ENCODE measurements at places on chromosomes 1 and 21.

GRCh38 chr1:236497908-236498307, 25.9 kb upstream of the LGALS8 start:
- DNase-seq, result no peak

- DNase-seq, result peak; percentile 20
These were observed 4.5 kb downstream of the PLA2G2A start for GRCh38 chr1:19974822-19975416.

GRCh38 chr1:192592981-192593708, 17.6 kb downstream of the RGS1 start:
- no peak for DNase-seq

DNA sequence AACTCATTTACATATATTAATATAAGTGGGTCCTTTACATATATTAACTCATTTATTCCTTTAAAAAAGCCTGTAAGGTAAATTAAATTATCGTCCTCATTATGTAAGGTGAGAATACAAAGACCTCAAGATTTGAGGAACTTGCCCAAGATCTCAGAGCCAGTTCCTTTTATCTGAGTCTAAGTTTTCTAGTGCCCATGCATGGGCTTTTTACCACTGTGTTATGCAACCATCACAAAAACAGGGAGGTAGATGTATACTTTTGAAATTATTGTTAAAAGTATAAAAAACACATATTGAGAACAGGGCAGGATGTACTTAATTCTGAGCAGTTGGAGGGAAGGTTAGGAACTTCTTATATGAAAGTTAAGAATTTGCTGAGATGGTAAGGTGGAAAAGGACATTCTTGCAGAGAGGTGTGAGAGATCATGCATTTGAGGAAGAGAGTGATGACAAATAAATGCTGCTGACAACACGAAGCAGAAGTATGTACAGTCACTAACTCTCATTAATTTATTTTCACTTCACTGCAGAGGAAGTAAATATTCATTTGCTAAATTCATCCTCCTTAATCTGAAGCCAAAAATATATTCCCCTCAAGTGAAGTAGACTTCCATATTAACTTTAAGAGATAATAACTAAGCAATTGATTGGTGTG, 28.9 kb upstream of the LYPLAL1 start:
- DNase-seq, result no peak

DNA sequence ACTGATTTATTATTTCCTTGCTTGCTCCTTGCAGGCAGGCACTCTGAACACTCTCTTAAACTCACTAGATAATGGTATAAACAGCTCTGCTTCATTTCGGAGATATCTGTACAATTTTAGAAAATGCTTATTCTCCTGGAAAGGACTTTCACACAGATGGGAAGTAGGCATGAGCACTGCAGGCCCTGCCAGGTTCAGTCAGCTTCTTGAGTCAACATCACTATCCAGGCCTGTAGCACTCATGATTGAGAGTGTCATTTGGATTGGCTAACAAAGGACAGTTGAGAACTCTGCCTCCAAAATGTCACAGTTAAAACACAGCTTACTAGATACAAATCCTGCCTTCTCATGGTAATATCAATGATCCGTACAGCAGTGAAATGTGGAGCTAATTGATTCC, 181.9 kb downstream of the CYYR1 start:
- no peak for DNase-seq

DNA sequence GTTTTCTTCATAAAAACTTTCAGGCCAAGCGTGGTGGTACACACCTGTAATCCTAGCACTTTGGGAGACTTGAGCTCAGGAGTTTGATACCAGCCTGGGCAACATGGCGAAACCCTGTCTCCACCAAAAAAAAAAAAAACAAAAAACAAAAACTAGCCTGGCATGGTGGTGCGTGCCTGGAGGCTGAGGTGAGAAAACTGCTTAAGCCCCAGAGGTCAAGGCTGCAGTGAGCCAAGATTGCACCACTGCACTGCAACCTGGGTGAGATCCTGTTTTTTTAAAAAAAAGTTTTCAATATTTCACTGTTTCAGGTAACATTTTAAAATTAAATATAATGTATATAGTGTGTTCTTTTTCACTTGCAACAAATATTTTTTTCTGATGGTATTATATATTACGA, 13.5 kb upstream of the B3GALT2 start:
- no peak for DNase-seq

DNA sequence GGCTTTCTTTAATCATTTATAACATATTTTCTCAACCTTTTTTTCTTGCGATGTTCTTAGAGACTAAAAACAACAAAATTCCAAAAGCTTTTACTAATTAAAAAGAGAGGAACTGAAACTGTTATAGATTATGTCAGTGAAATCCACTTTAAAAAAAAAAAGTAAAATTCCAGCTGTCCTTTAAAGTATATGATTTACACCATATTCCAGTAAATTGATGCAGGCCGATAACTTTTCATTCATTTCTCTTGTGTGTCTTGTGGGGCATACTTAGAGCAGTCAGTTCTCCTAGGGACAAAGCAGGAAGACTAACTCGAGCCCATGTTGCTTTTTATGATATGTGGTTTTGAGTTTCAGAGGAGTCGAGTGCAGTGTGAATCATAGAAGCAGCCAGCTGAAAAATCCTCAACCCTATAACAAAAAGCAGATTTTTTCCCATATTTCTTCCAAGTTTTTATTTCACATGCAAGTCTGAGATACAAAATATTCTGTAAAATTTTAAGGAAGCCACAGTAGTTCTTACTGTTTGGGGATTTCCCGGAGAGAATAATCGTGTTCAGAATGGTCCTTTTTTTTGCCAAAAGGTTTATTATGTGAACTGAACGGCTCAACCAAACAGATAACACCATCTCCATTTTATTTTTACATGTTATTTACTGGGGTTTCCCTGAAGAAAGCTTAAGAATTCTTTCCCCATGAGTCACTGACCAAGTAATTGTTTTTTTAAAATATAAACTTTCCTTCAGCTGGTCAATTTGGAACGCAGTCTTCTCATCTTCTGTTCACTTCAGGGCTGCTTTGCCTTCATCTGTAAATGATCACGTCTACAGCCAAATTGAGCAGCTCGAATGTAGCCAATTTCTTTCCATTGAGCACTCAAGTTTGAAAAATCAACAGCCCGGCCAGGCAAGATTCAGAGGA, 77.0 kb upstream of the C1orf105 start:
- DNase-seq, result peak; percentile 69

DNA sequence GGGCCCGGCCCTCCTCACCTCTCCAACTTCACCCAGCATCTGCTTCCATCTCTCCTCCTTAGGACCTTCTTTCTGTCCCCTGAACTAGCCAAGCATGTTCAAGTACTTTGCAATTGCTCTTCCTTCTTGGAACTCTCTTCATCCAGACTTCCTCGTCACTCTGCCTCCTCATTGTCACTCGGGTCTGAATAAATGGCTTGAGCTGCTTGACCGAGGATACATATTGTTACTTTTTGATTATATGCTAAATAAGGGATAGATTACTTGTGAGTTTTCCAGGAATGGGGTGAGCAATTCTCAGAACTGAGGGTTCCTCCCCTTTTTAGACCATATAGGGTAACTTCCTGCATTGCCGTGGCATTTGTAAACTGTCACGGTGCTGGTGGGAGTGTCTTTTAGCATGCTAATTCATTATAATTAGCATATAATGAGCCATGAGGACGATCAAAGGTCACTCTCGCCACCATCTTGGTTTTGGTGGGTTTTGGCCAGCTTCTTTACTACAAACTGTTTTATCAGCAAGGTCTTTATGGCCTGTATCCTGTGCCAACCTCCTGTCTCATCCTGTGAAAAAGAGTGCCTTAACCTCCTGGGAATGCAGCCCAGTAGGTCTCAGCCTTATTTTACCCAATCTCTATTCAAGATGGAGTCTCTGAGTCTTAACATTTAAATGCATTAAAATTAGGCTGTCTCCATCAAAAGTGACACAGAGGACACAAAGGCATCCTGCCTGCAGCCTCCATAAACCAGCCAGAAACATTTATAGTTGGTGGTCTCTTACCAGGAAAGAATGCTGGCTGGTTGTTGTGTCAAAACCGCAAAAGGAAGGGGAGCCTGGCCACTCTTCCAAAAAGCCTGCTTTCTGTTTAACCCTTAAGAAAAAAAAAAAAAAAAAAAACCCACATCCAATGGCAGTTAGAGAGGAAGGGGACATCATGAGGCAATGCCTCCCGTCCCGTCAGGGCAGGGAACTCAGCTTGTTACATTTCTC, 179.3 kb downstream of the KAZN start:
- DNase-seq, result no peak

GRCh38 chr1:6511561-6512244, 20.2 kb upstream of the PLEKHG5 start:
- no peak for DNase-seq

- DNase-seq, result peak; percentile 1
These were observed 44.1 kb upstream of the ARHGEF16 start for GRCh38 chr1:3410142-3410925.

- DNase-seq, result no peak
These were observed 81.0 kb downstream of the MAN1C1 start for GRCh38 chr1:25697435-25698217.

GRCh38 chr1:101128211-101128727, 102.7 kb upstream of the DPH5 start:
- DNase-seq, result no peak

GRCh38 chr1:6935361-6935883, 150.2 kb downstream of the CAMTA1 start:
- no peak for DNase-seq

DNA sequence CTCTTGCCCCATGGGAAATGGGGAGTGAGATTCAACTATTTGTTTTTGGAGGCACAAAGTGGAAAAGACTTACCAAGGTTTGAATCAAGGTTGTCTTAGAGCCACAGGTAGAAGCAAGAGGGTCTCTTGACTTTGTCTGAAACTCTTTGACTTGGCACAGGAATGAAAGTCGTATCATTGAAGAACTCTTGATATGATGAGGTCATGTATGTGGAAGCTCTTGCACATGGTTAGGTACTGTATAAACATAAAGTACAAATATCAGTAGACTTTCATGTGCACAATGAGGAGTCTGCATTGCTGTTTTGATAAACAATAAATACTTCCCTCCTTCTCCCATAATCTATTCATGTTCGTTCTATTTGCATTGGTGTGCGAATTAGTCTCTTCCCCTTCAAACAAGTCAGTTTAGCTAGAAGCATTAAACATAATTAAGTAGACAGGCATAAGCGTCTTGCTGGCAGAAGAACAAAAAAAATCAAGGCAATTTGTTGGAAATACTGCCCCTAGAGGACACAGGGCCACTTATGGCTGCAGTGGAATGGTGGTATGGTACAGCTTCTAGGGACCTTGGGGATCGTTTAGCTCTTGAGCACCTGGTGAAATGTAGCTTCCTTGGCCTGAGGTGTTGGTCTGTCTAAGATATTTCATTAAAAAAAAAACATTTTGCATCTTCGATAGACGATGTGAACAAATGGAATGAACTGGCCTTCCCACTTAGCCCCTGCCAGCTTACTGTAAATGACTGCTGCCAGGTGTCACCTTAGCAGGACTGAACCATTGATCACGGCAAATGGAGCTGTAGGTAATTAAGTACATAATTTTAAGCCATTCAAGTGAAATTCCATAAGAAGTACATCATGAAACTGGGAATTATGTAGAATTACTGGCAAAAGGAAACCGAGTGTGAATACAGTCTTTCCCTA, 218.0 kb upstream of the GALNT2 start:
- no peak for DNase-seq

DNA sequence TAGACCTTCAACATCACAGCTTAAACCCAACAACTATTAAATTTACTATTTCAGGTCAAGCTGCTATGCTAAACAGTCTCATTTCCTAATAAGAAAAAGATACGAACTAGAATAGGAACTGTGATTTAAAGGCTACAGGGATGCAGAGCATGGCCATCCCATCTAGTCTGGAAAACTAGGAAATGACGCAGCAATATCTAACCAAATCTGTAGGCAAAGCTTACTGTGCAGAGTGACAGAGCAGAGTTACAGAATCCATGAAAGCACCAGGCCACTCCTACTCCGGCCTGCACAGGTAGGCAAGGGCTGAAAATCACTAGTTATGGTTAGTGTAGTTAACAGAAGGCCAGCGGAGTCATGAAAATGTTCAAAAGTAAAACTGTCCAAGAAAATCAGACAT, 2.1 kb downstream of the HLCS start:
- DNase-seq, result no peak

DNA sequence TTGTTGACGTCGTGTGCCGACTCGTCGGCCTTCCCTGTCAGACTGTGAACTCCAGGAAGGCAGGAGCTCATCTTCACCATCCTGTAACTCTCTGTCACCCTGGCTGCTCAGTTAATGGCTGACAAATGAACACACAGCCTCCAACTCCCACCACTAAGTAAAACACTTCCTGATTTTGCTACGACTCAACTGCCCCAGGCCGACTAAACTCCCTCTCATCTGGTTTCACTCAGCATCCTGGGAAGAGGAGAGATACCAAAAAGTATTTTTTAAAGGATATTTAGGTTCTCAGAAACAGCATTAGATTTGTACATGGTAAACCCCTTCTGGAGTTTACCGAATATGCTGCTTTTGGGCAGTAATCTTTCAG, 18.2 kb upstream of the LHX4 start:
- no peak for DNase-seq

DNA sequence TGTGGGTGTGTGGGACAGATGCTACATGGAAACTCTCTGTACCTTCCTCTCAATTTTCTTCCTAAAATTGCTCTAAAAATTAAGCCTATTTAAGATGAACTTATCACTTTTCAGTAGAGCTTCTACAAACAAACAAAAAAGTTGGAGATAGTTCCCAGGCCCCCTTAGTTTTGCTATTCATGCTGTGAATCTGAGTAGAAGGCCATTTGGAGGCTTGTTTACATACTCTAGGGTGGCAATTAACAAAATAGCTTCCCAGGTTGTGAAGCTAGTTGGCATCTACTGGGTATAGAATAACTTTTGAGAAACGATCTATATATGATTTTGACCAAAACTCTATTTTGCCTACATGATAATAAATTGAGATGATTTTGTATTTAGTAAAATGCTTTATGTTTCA, 541.4 kb upstream of the B3GALT2 start:
- DNase-seq, result no peak

Measured in epithelial cell of proximal tubule (primary cell).